SJSA1 (cell line): ENCODE measurements at places on chromosomes 7 and 10.

- DNase-seq, result peak; percentile 98
These were observed 44.4 kb downstream of the MYPN start for GRCh38 chr10:68153473-68154210.

DNA sequence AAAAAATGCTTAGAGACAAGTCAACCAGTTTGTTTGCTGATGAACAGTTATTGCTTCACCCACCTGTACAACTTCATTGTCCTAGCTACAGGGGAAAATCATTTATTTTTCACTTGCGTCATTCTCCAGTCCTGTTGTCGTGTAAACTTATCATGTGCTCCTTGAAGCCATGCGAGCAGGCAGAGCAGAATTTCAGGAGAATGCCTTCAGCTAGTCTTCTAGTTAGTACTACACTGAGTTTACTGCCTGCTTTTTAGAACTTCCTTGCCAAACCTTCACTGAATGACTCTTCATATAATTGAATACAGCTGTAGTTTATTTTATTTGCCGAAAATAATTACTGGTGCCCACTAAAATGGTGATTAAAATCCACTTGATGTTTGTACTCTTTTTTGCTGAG is 15.6 kb downstream of the RPA3 start:
- DNase-seq, result no peak

DNA sequence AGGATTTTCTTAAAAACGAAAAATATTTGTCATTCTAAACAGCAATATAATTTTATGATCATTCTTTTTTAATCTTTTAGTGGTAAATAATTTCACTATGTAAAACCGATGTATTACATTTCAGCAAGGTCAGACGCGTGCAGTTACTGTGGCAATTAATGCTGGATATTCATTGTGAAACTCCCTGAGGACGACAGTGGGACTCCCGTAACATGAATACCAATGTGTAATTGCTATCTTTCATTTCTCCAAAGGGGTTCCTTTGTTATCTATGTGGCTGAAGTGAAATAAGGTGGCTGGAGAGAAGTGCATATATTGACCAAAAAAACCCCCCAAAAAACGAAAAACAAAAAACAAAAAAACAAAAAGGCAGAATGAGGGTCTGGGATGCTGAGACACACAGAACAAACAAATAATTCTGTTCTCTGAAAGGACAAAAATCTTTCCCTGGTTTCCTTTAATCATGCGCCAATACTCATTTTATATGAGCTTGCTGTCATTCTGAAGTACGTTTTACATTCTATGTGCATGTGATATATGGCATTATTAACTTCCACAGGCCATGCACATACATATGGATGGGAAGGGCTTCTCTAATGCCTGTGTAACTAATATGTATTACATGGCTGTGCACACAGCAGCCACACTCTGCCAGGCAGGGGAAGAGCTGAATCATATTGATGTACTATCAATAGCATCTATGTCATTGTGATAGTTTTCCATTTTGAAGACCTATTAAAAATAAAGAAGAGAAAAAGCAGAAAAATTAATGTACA is 161.4 kb downstream of the RAPGEF5 start:
- DNase-seq, result no peak

DNA sequence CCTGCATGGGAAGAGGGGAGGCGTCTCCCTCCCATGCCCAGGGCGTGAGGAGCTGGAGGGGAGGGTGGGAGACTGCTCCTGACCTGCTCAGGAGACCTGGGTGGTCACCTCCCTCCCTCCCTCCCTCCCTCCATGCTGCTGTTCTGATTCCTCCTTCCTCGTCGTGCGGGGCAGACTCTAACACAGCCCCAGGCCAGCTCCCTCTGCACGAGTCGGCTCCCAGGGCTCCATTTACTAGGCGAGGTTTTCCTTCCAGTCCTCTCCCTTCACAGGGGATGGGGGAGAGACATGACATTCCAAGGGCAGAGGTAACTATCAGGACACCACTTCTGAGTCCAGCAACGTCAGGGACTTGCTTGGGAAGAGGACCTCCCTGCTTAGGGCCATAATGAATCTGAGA is 23.6 kb downstream of the VIPR2 start:
- DNase-seq, result no peak

GRCh38 chr7:30200591-30200990 is 65.8 kb downstream of the MTURN start:
- DNase-seq, result no peak

DNA sequence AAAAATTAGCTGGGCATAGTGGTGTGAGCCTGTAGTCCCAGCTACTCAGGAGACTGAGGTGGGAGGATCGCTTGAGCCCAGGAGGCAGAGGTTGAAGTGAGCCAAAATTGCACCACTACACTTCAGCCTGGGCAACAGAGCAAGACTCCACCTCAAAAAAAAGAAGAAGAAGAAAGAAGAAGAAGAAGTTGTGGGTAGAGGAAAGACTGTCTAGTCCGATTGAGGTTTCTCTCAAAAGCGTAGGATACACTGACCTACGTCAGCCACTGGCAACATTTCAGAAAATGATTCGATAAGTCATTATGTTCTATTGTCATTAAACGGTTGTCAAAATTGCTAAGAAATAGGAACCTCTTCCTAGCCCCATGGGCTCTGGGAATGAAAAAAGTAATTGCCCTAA is 22.3 kb upstream of the RHBDD2 start:
- DNase-seq, result no peak
